ENCODE measurements at places on chromosomes 16 and 17. TPM values are rescaled to one million over a fixed set of nuclear protein-coding genes. Genes with fewer than 3 reads are reported as not detected.

- peaks cover 59% of the 10 kb centered on the region for H3K27me3 ChIP-seq
- DNase-seq = peak; percentile 19
- H3K4me1 ChIP-seq = no peaks in the 10 kb centered on the region
- H3K4me3 ChIP-seq = no peak overlapping the region
- no peaks in the 10 kb centered on the region for H3K36me3 ChIP-seq
Measured at GRCh38 chr16:89009343-89010209, 32.6 kb upstream of the CBFA2T3 start.

DNA sequence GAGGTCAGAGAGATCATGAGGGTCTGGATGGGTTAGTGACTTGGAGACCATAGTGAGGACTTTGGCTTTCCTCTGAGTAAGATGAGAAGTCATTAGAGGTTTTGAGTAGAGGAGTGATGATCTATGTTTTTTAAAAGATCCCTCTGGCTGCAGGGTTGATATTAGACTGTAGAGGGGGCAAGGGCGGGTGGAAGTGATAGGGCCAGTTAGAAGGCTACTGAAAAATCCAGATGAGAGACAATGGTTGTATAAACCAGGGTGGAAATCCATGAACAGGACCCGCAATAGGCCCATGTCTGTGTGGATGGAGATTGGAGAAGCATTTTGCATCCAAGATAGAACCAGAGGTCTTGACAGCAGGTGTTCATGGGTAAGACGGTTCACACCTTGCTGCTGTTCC is 9.8 kb downstream of the ITGAL start:
- H3K27ac ChIP-seq = peak overlapping the region; percentile 86
- DNase-seq = no peak
- H3K36me3 ChIP-seq = peaks cover 20% of the 10 kb centered on the region
- no peaks in the 10 kb centered on the region for H3K27me3 ChIP-seq
- peak overlapping the region; percentile 5 for H3K4me3 ChIP-seq

GRCh38 chr17:45307290-45308015 is 9.4 kb downstream of the MAP3K14 start:
- no peaks in the 10 kb centered on the region for H3K36me3 ChIP-seq
- DNase-seq = no peak
- H3K4me1 ChIP-seq = peaks cover 79% of the 10 kb centered on the region
- H3K4me3 ChIP-seq = peak overlapping the region; percentile 66
- no peaks in the 10 kb centered on the region for H3K27me3 ChIP-seq

- no peaks in the 10 kb centered on the region for H3K4me1 ChIP-seq
- H3K36me3 ChIP-seq = no peaks in the 10 kb centered on the region
Measured at GRCh38 chr17:56119936-56120335, 33.3 kb upstream of the ANKFN1 start.

SECTM1 gene
- 0.18 TPM for total RNA-seq

Data from naive thymus-derived CD8-positive, alpha-beta T cell (primary cell).